ENCODE measurements at places on chromosomes 2 and 18.

DNA sequence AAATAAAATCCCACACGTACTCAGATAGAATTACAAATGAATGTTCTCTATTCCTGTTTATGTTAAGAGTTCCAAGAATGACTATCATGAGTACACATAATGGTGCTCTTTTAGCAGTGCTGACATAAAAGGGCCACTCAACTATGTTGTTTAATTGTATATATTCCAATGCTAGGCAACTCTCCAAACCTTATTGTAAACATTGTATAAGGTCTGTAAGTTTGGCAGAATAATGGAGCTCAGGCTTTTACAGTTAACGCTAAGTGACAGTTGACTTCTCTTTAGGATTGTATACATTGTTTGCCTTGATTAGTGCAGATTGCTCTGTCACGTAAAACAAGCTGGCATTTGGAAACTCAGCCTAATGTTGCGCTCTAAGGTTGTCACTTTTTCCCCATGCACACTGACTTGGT lies 20.8 kb downstream of the RBMS1 start:
- DNase-seq, result no peak

DNA sequence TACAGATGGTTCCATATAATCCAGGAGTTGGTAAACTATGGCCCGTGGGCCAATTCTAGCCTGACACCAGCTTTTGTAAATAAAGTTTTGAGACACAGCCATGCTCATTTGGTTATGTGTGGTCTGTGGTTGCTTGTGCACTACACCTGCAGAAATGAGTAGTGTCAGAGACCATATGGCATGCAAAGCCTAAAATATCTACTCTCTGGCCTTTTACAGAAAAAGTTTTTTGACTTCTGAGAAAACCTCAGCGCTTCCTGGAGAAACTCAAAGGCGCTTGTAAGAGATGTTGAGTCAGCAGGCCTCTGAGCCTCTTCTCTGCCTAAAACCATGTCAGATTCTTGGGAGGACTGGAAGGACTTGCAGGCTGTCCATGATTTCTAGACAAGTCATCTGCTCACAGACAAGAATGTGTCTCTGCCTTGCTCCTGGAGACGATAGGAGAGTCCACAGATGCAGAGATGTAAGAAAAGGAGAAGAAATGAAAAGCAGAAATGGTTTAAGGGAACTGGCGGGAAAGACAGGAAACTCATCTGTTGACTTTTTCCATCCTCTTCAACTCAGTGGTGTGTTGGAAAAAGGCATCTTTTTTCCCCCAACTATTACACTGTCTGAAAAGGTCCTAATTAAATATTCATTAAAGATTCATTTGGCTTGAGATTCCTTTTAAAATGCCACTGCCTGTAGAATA lies 5.2 kb downstream of the TTC39C start:
- DNase-seq, result no peak

DNA sequence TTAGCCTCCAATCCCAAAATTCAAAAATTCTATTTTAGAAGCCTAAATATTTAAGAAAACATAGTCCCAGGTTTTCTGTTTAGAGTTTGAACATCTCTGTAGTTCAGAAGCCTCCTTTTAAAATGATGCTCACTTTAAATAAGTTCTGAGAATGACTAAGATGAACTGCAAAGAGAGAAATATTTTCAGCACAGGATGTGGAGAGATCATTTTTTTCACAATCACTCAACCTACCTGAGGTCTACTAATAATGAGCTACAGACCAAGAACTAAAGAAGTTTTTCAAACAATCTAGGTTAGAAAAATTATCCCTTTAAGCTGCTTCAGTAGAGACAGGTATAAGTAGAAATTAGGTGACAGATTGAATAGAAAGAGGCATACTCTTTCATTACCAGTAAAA lies 185.1 kb upstream of the CYP26B1 start:
- no peak for DNase-seq

DNA sequence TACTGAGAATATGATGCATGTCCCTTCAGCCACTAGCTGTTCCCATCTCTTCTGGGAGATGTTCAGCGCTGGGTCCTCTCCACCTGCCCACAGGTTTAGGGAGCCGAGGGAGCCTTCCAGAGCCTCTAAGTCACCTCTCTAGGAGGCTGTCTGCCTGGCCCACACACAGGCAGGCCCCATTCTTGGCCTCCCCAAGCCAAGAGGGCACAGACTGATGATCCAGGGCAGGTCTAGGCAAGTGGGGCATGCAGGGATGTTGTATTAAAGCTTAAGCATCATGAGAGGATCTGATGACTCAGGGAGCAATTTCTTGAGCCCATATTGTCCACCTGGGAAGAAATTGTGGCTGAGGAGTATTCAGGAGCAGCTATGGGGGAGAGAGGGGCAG lies 19.9 kb downstream of the TMSB10 start:
- no peak for DNase-seq

GRCh38 chr18:44729631-44730101 lies 49.0 kb downstream of the SETBP1 start:
- no peak for DNase-seq

- no peak for DNase-seq
These were observed 529.8 kb upstream of the VRK2 start for GRCh38 chr2:57516698-57517340.

DNA sequence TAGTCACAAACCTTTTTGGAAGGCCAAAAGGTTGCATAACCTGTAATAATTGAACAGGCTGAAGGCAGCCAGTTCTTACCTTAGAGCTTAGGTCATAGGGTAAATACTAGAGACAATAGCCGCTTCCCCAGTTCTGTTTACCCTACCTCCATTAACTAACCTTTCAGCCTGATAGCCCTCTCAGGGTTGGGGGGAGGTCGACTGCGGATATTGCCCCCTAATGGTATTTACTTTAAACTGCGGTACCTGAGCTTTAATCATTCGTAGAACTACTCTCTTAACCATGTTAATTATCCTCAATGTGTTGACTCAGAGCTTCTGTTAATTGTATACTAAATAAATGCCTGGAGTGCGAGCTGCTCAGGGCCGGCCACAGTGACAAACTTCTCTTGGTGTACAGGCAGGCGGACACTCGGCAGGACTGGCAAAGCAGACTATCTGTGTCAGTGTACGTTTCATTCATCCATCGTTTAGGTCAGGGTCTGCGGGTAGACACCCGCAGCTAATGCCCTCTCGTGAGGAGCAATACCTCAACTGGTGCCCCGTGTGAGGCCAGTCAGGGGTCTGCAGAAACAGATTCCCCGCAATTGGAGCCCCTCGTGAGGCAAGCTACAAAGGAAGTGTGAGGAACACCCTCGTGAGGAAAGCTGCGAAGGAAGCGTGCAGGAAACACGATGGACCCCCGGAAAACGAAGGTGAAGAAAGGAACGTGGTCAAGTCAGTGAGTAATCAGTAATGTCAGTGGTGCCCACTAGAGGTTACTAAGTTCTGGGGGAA lies 115.3 kb upstream of the SCN7A start:
- DNase-seq, result no peak

DNA sequence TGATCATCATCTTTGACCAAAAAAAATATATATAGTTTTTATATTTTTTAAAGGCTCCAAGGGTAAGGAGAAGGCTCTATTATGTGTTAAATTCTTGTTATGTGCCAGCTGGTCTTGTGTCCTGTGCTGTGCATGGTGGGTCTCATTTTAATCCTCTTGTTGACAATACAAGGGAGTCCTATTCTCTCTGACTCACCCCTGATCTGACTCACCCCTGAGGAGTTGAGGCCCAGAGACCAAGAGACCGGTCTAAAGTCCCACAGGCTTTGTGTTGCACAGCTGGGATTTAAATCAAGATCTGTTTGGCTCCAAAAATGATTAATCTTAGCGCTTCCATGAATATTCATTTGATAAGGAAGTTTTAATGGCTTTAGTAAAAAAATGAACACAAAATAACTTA lies 25.7 kb downstream of the MC2R start:
- no peak for DNase-seq

- no peak for DNase-seq
These were observed 18.2 kb downstream of the WDR33 start for GRCh38 chr2:127792805-127793204.

DNA sequence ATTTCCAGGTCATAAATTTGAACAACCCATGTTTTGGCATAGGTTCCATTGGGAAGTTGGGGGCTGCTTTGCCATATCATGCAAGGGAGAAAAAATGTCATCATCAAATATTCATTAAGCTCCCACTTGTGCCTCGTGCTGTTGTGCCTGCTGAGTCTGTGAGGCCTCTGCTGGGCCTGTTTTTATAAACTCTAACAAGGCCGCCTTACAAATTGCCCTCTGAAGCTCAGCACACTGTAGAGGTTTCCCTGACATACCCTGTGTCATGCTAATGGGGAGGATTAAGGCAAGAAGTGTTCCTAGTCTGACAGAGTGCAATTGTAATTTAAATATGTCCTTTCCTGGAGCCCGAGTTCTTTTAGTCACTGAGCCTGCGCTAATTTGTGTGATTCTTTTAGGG lies 17.6 kb downstream of the OSBPL6 start:
- no peak for DNase-seq

DNA sequence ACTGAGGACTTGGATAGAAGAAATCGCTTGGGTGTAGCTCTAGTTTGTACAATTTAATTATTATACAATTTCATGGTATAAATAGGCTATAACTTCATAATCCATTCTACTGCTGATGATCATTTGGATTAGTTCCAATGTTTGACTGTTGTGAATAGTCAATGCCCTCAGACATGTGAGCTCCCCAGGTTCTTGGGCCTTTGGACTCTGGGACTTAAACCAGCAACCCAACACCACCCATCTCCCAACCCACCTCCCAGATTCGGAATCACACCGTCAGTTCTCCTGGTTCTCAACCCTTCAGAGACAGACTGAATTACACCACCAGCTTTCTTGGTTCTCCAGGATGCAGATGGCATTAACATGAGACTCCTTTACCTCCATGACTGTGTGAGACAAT lies 84.6 kb upstream of the DNMT3A start:
- DNase-seq, result no peak
